Amniotic stem cell (primary cell): ENCODE measurements at places on chromosomes 12 and 14.

GRCh38 chr14:49173765-49174373, 412.3 kb downstream of the RPS29 start:
- DNase-seq = peak; percentile 4

GRCh38 chr12:86774841-86775388, 518.7 kb upstream of the MGAT4C start:
- DNase-seq = no peak

DNA sequence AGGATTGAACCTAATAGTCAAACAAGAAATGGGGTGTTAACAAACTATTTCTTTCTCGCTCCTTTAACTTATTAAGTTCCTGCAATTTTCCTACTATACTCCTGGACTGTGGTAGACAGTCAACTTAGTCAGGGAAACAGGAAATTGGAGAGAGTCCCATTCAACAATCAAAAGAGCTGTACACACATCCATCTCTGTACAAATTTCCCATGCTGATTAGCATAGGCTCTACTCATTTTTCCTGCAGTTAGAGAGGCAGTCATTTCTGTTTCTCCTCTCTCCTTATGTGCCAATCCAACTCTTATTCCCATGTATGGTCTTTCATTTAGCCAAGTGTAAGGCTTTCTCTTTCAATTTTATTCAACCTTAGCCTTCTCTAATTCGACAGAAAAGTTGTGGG, 1168.5 kb upstream of the FLRT2 start:
- DNase-seq = no peak

DNA sequence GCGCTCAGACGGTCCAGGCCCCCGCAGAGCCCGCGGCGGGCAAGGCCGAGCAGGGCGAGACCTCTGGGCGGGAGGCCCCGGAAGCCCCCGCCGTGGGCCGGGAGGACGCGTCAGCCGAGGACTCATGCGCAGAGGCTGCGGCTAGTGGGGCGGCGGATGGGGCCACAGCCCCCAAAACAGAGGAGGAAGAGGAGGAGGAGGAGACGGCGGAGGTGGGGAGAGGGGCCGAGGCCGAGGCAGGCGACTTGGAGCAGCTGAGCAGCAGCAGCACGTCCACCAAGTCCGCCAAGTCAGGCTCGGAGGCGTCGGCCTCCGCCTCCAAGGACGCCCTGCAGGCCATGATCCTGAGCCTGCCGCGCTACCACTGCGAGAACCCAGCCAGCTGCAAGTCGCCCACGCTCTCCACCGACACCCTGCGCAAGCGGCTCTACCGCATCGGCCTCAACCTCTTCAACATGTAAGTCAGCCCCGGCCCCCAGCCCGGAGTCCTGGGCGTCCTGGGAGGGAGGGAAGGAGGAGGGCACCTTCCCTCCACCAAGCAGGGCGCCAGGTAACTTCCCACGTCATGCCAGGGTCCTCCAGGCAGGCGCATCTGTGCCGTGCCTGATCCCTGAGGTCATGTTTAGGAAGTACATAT, 72.4 kb downstream of the IQSEC3 start:
- no peak for DNase-seq

DNA sequence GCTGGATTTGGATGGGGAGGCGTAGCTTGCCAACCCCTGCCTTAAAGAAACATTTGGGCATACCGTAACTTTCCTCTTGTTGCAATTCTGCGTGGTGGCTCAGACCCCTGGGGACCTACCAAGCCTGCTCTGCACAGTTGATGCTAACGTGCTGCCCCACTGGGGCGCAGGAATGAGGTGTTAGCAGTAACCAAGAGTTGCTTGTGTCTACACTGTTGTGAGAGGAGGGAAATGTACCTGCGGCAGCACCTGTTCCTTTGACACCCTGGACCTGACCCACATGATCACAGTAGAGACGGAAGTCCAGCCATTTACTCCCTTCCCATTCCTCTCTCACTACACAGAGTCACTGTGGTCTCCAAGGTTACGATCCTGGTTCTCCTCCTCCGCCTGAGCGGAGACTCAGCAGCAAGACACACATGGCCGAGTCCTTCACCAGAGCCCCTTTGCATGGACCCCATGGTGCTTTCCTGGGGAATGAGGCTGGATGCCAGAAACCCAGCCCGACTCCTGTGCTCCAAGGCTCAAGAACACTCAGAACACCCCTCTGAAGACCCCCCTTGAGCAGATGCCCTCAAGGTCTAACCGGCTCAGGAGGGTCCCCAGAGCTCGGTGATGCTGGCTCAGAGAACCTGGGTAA, 84.8 kb downstream of the FBXL14 start:
- no peak for DNase-seq

DNA sequence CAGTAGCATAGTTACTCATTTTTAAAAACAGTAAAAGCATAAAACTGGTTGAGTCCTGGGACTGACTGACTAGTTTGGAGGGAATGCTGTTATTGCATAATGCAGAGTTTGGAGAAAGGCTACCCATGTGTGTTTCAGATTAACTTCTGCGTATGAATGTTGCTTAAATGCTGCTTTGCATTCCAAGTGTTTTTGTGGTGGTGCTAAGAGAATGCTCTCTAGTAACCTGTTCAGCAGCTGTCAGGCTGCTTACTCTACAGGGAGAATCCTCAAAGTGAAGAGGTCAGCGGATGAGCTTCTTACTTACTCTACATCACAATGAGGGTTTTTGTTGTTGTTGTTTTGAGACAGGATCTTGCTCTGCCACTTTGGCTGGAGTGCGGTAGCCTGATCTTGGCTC, 4.3 kb downstream of the DLST start:
- DNase-seq = peak; percentile 82

DNA sequence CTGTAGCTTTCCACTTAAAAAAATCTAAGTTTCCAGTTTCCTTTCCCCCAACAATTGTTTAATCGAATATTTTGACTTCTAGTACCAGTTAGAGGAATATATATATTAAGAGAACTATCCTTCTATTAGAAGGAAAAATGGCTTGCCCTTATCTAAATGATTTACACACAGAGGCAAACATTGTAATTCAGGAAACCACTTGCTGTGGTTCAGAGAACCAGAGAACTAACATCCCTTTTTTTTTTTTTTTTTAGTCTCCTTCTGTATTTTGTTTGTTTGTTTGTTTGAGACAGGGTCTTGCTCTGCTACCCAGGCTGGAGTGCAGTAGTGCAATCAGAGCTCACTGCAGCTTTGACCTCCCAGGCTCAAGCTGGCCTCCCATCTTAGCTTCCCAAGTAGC, 746.6 kb downstream of the VRK1 start:
- no peak for DNase-seq

GRCh38 chr14:28690029-28690692, 76.4 kb upstream of the FOXG1 start:
- no peak for DNase-seq

- no peak for DNase-seq
Measured at GRCh38 chr14:93645200-93645599, 143.1 kb downstream of the PRIMA1 start.

DNA sequence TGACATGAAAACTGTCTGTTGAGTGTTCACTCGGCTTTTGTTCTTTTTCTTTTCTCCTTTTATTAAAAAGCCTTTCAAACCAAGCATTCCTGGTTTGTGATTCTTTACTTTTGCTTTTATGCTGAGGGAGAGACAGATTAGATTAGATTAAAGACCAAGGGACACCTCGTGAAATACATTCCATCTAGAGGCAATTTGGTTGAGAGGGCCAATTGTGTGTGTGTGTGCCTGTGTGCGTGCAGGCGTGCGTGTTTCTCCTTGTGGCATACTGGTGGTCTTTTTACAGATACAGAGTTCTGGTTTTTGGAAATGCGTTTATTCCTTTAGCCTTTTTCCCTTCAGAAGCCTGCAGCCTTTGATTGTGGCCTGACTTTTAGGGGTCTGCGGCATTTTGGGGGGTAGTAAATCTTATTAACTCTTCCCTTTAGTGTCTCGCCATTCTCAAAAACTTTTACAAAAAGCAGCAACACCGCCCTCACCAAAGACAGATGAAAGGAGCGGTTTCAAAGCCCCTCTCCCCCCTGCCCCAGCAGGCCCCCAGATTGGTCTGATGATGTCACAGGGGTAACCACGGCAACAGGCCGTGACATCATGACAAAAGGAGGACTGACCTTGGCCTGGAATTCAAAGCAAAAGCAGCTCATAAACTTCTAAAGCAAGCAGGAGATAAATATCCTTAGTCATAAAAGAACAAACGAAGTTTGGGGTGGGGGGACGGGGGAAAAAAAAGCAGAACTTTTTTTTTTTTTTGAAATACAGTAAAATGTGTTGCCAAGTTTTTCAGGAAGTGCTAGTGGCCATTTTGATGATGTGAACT, 84.1 kb upstream of the TBX3 start:
- no peak for DNase-seq

GRCh38 chr14:74935360-74935680, 12.3 kb upstream of the RPS6KL1 start:
- no peak for DNase-seq

- no peak for DNase-seq
Measured at GRCh38 chr12:115051378-115051777, 367.4 kb upstream of the TBX3 start.

- no peak for DNase-seq
Measured at GRCh38 chr12:24360057-24360456, 410.6 kb upstream of the SOX5 start.

GRCh38 chr12:118332511-118332910, 40.2 kb downstream of the TAOK3 start:
- DNase-seq = no peak

GRCh38 chr12:115871714-115872113, 405.8 kb downstream of the MED13L start:
- no peak for DNase-seq

DNA sequence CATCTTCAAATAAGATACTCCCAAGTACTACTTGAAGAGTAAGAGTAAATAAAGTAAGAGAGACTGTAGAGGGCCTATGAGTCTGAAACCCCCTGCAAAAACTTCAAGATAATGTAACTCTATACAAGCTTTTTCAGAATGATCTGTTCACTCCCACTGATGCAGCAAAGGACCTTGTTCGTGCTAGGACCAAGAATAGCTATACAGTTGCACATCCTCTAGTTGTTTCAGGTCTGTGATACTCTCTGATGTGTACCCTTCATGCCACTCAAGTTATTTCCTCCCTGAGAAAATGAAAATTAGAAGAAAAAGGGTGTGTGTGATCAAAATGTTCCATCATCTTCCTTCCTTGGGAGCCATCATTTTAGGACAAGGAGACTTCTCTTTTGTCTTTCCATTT, 204.4 kb downstream of the ALX1 start:
- DNase-seq = no peak

- no peak for DNase-seq
Measured at GRCh38 chr12:124463341-124463921, 104.0 kb downstream of the NCOR2 start.

GRCh38 chr12:57241402-57242310, 9.3 kb downstream of the STAC3 start:
- DNase-seq = no peak

DNA sequence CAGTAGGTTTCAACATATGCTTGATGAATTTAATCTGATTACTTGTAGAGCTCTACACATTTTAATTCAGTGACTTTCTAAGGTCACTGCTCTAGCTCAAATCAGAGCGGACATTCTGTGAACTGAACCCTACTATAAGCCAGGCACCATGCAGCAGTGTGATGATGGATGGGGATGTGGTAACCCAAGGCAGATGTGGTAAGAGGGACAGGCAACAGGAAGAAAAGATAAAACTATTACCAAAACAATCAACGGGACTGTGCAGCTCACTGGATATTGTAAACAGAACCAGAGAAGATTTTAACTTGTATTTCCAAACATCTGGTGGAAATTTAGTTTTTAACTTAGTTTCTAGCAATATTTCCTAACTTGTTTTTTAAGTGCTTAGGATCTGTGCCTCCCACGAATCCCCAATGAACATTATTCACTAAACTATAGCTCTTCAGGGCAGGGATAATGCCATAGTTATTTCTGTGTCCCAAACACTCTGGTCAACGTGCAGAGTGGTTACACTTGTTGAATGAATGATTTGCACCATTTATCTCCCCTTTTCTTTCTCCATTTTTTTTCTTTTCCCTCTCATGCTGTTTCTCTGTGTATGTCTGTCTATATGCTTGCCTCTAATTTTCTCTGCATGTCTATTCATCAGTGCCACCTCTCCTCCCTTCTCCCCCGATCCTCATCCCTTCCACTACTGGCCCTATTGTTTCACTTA, 3.0 kb downstream of the ERO1A start:
- no peak for DNase-seq

DNA sequence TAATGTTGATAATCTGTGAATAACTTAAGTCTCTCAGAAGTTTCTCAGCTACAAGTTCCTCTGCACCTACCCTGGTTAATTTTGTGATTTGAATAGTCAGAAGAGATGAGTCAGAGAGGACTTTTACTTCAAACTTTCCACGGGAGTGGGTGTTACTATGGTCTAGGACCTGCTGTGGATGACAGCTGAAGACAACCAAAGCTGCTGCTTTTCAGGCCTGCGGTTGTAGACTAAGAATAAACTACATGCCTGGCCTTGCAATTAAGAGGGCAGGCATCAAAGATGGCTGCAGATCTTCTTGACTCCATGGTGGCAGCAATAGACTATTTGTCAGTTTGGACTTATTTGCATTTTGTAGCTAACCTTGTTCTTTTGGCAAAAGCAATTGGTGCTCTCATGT, 227.1 kb upstream of the KRR1 start:
- no peak for DNase-seq

DNA sequence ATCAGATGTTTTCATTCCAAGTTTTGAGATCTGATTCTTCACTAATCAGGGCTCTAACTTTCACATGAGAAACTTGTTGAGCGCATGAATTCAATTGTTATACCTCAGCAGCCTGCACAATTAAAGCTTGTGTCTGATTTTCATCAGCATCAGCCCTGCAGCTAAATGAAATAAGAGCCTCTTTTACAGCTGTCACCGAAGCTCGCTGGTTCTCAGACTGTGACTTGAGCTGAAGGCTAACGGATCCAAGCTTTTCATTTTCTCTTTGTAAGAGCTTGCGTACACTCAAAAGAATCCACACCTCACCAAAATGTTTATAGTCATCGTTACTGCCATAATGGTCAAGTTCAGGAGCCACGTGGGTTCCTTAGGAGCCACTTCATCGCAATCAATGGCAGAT, 65.5 kb upstream of the BEGAIN start:
- DNase-seq = no peak

DNA sequence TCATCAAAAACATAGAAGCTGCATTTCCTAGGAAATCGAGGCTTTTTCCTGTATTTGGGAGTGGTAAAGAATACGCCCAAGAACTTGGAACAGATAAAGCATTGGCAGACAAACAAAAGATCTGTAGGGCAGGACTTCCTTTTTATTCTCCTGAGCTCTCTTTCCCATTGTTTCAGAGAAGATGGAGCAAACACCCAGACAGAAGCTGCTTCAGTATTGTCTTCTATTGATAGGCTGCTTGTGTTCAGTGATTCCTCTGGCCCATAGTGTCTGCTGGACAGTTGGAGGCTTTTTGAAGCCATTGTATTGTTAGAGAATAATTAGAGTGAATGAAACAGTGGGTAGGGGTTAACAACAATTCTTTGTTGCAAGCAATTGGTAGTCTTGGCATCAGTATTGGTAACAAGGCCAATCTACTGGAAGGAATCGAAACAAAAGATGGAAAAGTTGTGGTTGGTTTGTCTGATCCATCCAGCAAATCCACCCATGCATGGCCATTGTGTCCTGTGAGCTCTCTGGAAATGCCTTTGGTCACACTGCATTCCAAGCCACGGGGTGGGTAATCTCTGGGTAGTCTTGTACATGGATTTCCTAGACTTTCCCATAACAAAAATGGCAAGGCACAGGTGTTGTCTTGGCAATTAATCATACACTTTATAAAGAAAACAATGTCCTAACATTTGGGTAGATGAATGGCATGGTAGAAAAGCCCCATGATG, 424.8 kb downstream of the RAD51B start:
- no peak for DNase-seq
